Stimulated activated CD8-positive, alpha-beta memory T cell treated with anti-CD3 and anti-CD28 coated beads, Interleukin-7, amount 100 ng/mL, for 1 hour (primary cell): ENCODE measurements at places on chromosomes 13 and 19.

DNA sequence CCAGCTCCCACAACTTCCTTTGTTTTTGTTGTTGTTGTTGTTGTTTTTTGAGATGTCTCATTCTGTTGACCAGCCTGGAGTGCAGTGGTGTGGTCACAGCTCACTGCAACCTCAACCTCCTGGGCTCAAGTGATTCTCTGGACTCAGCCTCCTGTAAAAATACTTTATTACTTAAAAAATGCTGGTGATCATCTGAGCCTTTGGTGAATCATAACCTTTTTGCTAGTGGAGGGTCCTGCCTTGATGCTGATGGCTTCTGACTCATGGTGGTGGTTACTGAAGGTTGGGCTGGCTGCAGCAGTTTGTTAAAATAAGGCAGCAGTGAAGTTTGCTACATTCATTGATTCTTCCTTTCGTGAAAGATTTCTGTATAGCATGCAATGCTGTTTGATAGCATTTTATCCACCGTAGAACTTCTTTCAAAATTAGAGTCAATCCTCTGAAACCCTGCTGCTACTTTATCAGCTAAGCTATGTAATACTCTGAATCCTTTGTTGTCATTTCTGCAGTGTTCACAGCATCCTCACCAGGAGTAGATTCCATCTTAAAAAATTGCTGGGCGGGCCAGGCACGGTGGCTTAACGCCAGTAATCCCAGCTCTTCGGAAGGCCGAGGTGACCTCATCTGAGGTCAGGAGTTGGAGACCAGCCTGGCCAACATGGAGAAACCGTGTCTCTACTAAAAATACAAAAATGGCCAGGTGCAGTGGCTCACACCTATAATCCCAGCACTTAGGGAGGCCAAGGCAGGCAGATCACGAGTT, 18.0 kb downstream of the ARHGAP35 start:
- no peak for DNase-seq

GRCh38 chr13:56670563-56670962, 470.2 kb upstream of the PRR20A start:
- DNase-seq = no peak

GRCh38 chr19:2186071-2186846, 22.5 kb downstream of the DOT1L start:
- no peak for DNase-seq

DNA sequence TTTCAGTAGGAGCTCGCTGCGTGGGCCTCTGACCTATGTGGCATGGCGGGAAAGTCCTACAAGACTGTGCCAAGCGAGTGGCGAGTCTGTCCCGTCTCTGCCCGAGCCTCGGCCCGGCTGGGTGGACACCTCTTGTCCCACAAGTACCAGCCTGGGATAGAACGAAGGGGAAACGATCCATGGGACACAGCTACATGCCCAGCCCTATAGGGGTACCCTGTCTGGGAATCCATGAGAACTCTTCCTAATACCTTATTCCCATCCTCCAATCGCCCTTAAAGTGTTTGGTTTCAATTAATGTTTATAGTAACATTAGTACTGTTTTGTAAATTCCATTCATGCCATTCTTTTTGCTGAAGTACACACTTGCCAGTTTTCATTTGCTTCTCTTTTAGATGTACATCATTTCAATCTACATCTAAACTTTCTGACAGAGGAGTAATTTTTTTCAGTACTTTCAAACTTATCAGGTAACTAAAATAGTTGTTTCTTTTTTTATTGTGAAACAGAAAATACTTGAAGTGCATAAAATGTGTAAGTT, 667 bp upstream of the ZNF790 start:
- no peak for DNase-seq

DNA sequence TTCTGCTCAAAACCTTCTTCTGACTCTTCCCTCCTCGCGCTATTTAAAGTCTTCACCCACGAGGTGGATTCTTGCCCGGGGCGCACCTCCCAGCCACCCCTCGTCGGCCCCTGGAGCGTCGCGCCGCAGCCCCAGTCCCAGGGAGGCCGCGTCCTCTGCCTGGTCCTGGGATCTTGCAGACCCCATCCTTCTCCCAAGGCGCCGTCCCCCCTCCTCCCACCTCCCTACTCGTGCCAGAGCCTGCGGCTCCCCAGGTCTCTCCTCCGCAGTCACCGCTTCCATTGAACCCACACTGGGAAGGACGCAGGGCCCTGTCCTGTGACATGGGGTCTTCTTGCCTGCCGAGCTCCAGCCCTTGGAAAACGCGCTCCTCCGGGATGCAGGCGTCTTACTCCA, 486 bp downstream of the ZNF808 start:
- DNase-seq = no peak

DNA sequence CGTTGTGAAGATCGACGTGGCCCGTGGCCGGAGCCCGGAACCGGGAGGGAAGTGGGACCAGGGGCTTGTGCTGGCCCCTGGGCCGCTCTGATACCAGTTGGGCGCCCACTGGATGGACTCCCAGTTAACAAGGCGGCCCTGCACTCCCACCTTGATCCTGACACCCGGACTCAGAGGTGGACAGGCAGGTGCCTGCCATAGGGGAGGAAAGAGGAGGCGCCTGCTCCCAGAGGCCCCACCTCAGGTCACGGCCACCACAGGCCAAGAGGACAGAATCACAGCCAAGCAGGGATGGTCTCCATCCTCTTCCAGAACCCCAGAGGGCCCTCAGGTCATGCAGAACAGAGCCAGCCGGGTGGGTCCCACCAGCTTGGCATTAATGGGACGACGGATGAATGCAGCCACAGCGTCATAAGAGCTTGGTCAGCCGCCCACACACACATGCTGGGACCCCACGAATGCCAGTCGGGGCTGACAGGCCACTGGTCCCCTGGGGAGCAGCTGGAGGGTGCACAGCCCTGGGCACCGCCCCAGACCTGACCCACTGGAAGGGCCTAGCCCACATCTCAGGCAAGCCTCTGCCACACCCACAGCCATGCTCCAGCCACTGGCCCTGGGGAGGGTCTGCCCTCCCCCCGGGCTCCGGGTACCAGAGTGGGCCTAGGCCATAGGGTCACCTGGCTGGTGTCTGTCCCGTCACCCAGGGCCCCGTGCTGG, 9.6 kb upstream of the KLF16 start:
- no peak for DNase-seq

DNA sequence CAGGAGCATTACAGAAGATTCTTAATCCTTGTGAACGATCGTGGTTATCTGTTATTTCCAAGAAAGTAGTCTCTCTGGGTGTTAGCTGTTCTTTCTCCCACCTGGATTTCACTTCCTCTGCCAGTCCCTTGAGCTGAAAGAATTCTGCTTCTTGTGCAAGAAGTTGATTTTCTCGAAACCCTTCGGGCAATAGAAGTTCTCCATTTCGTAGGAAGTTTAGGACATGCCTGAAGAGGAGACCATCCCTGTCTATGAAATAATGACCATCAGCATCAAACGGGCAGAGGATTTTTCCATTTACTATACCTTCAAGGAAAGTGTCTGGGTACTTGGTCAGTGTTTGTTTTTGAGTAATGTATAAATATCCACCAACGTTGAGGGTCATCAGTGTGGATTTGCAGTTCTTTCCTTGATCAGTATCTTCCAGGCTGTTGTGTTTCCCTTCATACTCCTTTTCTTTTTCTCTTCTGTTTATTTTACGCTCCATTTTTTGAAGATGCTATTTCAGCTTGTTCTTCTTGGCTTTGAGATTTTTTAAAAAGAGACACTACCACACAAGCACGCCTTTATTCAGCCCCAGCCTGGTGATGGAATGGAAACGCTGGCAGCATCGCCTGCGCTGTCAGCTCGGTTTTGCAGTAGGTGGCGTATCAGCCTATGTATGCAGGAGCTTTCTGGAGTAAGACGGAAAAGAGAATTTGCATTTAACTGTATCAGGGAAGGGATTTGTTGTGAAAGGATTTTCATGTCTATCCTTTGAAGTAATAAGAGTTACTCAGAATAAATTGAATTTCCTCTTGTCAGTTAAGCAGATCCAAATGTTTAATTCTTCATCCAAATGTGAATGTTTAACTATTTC, 6.5 kb downstream of the KCTD4 start:
- DNase-seq = no peak

- DNase-seq = no peak
Observed at GRCh38 chr13:101423872-101424271, 7.6 kb upstream of the NALCN start.

- DNase-seq = no peak
Observed at GRCh38 chr19:3389876-3390371, 23.5 kb downstream of the NFIC start.

DNA sequence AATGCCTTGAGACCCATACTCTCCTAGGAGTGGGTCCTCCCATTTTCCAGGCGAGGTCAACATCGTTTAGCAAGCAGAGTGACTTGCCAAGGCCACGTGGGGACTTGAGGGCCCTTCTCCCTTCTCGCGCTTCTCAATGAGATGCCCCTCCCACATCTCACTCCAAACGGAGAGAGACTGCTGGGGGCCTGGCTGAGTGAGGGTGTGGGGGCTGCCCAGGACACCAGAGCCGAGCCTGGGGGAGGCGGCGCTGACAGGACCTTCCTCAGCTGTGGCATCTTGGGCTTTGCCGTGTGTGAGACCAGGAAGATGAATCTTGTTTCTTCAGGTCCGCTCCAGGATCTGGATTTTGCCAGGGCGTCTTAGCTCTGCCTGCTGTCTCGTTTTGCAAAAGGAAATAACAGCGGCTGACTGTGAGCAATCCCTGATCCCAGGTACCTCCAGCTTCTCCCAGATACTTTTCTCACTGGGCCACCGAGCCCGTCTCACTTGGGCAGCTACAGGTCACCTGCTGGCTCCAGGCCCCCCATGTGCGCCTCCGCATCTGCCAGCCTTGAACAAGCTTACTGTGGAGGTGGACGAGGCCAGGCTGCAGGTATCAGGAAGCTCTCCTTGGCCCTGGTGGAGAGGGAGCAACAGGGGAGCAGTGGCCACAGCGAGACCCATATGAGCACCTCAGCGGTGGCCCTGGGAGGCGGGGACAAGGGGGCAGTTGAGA, 6.0 kb downstream of the COX6B2 start:
- no peak for DNase-seq

- DNase-seq = no peak
Observed at GRCh38 chr19:5703819-5704818, 14.0 kb downstream of the RPL36 start.

GRCh38 chr13:105678072-105678471, 857.4 kb downstream of the EFNB2 start:
- DNase-seq = no peak

GRCh38 chr13:37109051-37109678, 3.7 kb upstream of the CSNK1A1L start:
- no peak for DNase-seq

GRCh38 chr19:35220315-35220921, 8.1 kb downstream of the FAM187B start:
- DNase-seq = no peak

- no peak for DNase-seq
Observed at GRCh38 chr13:59715611-59716010, 448.1 kb downstream of the DIAPH3 start.

DNA sequence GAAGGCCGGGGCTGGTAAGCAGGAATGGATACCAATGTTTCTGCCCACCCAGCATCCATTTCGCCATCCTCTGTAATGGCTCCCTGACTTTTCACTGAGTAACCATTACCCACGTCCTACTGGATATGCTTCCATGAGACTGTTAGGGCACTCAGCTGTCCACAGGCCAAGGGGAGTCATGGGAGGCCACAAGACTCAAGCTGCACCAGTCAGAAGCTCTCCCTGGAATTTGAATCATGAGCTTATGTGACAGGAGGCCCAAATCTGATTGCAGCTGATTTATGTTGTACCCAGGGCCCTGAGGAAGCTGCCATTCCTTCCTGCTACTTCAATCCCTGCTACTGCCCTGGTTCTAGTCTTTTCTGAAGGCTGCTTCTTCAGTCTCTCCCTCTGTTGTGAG, 28.3 kb downstream of the DEDD2 start:
- no peak for DNase-seq

DNA sequence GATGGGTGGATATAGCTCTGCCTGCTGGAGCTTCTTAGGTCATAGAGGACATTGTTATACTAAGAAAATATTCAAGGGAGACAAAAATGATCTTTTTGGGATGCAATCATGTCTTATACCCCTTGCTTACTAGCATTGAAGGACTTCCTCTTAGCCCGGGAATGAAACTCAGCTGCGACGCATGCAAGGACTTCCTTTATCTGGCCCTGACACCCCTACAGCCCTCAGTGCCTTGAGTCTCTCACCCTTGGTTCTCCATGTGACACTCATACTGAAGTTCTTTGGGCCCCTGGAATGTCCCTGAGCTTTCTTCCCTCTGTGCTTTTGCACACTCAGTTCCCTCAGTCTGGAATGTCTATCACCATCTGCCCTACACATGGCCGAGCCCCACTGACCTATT, 72.5 kb upstream of the MTIF3 start:
- DNase-seq = no peak

DNA sequence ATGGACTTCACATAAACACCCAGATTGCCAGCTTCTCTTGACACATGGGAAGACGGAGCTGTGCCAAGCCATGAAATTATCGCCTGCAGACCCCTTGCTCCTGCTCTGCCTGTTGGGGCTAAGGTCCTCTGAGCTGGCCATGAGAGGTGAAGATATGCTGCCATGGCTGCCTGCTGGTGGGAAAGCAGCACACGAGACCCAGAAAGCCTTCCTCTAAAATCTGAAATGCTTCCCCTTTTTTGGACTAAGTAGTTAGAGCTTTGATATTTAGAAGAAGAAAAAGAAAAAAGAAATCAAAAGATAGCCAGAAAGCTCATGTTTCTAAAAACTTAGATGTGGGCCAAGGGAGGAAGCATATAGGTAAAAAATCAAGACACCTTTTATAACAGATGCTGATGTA, 11.2 kb downstream of the WDFY2 start:
- no peak for DNase-seq

GRCh38 chr13:83907196-83907989, 25.1 kb upstream of the SLITRK1 start:
- DNase-seq = no peak

- no peak for DNase-seq
Observed at GRCh38 chr13:113907635-113908617, 44.0 kb upstream of the GAS6 start.

DNA sequence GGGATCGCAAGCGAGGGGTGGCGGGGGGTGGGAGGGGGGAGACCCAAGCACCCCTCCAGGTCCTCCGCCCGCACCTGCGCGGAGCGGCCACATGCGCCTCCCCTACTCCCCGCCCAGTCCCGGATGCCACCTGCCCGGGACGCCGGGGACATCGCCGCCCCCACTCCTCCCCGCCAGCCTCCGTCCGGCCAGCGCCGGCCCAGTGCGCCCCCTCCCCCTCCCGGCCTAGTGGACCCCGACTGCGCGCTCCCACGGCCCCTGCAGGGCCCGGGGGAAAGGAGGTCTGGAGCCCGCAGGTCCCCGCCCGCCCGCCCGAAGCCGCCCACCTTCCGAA, 263 bp downstream of the RHPN2 start:
- no peak for DNase-seq

GRCh38 chr19:6777434-6777833, 4.9 kb downstream of the VAV1 start:
- no peak for DNase-seq
